ENCODE measurements at places on chromosomes 5 and 9. TPM values are rescaled to one million over a fixed set of nuclear protein-coding genes. Genes with fewer than 3 reads are reported as not detected.

The MLANA gene
- total RNA-seq, result not detected

The GPX8 gene
- total RNA-seq, result 15.2 TPM

The C5orf52 gene
- total RNA-seq, result not detected

The MSX2 gene
- total RNA-seq, result 0.41 TPM

The PRSS3 gene
- total RNA-seq, result not detected

The EIF4EBP3 gene
- total RNA-seq, result 16.3 TPM

The INSL6 gene
- not detected for total RNA-seq

The CDK5RAP2 gene
- total RNA-seq, result 43.4 TPM

The SLC1A3 gene
- 94.1 TPM for total RNA-seq

The NUTM2F gene
- total RNA-seq, result not detected

The CNTLN gene
- total RNA-seq, result 11.6 TPM

The PROB1 gene
- total RNA-seq, result 9.8 TPM

The FGD3 gene
- 5.4 TPM for total RNA-seq

The MSMP gene
- total RNA-seq, result 2.0 TPM

The SLC27A4 gene
- 21.6 TPM for total RNA-seq

The MYMK gene
- not detected for total RNA-seq

The ZFP2 gene
- total RNA-seq, result 0.87 TPM

The FBP1 gene
- 34.9 TPM for total RNA-seq
